GM23338 (cell line): ENCODE measurements at places on chromosomes 12 and 14. TPM values are rescaled to one million over a fixed set of nuclear protein-coding genes. Genes with fewer than 3 reads are reported as not detected.

DNA sequence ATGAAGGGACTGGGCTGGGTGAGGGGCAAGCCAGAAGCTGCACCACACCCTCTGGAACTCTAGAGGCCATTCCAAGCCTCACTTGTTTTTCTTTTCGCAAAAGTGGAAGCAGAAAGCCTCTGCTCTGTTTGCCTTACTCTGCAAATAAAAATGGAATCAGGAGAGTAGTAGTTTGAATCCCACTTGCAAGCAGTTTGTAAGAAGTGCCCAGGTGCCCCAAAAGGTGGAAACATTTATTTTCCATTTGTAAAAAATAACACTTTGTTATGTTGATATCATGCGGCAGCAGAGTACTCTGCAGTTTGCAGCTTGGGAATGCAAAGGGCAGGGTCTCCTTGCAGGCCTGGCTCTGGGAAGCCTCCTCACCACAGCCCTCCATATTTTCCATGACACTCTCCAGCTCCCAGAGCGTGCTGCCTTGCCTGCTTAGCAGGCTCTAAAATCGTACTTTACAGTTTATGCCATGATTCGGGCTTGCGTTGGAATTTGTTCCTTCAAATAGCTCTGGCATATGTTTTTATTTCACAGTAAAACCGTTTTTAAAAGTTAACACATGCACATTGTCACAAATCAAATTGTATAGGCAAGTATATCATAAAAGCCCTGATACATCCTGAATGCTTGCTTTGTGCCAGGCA is 20.0 kb downstream of the TUNAR start:
- peak; percentile 52 for DNase-seq

- DNase-seq = no peak
Observed at GRCh38 chr14:69938751-69939150, 59.5 kb downstream of the SMOC1 start.

GRCh38 chr12:124398578-124399227 is 103.8 kb downstream of the RFLNA start:
- no peak for DNase-seq

GRCh38 chr14:105616802-105617192 is 90.4 kb downstream of the TMEM121 start:
- DNase-seq = no peak

DNA sequence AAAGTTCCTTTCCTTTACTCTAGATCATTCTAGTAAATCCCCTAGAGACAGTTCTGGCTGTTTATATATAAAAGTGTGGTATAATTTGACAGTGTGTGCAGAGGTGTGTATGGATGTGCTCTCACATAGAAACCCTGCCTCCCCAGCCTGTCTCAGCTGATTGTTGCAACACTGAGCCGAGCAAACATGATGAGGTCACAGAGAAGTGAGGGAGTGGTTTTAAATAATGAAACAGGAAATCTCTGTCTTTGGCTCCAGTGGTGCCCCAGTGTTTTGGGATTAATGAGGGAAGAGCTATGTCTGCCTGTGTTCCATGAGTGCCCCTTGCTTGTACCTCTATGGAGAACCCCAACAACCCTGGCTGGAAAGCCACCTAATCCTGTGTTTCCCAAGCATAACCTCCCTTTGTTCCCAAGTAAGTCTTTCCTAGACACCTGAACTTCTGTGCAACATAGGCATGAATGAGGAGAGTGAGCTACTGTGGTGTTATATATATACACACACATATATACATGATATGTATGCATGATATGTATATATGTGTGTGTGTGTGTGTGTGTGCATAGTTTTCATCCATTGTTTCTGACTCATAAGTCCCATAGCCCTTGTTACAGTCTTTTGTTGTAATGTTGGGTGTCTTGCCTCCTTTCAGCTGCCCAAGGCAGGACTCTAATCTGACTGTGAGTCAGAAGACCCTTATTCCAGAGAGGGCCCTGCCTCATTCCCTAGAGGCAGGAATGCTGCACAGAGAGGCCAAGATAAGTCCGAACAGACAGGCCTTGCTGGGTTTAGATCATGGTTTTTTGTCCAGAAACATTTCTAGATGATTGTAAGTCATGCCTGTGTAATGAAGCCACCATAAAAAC is 18.0 kb downstream of the TRAF3 start:
- no peak for DNase-seq

DNA sequence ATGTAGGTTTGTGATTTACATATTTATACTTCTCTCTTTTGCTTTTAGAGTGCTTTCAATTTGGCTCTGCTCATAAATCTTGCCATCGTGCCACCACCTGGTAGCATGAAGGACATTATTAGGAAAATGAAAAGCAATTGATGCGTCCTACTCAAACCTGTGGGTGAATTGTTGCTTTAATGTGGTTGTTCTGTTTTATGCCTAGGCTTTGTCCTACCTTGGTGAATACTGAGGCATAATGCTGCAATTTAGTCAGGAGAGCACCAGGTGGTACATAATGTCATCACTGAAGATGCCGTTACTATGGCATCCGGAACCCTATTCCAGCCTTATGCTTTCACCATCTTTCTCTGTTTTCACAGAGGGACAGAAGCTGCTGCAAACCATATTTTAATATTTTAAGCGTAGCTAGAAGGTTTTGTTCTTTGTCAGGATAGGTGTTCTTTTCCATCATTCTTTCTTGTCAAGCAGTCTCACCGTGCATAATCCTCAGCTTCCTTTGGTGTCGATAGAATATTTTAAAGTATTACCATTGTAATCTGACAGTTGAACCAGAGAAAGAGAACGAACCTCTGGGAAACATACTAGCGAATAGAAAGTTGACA is 68.5 kb upstream of the PKP2 start:
- no peak for DNase-seq

- no peak for DNase-seq
Observed at GRCh38 chr14:87076922-87077321, 916.1 kb downstream of the GALC start.

GRCh38 chr14:64691376-64691775 is 12.8 kb upstream of the PLEKHG3 start:
- DNase-seq = no peak

GRCh38 chr14:69671365-69672030 is 60.1 kb downstream of the SUSD6 start:
- no peak for DNase-seq

DNA sequence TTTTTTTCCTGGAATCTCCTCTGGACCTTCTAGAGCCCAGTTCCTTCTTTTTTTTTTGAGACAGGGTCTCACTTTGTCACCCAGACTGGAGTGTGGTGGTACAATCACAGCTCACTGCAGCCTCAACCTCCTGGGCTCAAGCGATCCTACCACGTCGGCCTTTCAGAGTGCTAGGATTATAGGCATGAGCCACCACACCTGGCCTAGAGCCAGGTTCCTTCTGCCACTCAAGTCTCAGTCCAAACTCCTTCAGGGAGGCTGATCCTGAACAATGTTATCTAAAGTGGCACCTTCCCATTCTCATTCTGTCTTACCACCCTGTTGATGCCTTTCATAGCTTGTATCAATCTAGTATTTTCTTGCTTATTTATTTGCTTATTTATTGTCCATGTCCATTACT is 22.3 kb upstream of the ELK3 start:
- DNase-seq = no peak

GRCh38 chr12:100331871-100332270 is 25.0 kb upstream of the SLC17A8 start:
- no peak for DNase-seq

DNA sequence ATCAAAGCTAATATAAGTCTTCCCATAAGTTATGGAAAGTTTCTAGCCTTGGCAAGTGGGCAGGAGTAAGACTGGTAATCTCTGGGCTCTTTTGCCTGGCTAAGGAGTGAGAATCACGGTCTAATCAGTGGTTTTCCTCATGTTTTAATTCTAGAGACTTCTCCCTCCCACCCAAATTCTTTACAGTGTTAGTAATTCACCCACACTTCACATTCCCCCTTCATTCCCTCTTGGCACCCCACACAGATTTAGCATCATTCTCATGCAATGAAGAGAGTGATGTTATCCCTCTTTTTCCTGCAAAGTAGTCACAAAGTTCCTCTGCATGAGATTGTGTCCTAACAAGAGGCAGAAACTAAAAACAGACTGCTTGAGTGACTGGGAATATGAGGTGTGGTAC is 28.6 kb upstream of the CACNA2D4 start:
- DNase-seq = no peak

- DNase-seq = no peak
Observed at GRCh38 chr12:75722714-75723200, 211.3 kb upstream of the KRR1 start.

DNA sequence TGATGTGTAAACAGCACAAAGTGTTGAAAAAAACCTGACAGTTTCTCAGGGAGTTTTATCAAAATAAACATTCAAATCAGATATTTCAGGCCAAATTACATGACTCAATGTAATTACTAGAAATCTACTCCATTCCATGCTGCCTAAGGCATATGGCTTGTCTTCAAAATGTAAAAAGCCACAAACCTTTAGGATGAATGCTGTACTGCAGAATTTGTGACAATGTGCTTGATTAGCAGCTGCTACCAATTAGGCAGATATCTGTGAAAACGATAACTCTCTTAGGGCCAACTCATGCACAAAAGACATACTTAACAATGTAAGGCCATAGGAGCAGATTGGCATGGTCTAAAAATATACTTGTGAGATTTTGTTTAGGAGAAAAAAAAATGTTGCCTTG is 267.0 kb downstream of the DACT1 start:
- DNase-seq = no peak

DNA sequence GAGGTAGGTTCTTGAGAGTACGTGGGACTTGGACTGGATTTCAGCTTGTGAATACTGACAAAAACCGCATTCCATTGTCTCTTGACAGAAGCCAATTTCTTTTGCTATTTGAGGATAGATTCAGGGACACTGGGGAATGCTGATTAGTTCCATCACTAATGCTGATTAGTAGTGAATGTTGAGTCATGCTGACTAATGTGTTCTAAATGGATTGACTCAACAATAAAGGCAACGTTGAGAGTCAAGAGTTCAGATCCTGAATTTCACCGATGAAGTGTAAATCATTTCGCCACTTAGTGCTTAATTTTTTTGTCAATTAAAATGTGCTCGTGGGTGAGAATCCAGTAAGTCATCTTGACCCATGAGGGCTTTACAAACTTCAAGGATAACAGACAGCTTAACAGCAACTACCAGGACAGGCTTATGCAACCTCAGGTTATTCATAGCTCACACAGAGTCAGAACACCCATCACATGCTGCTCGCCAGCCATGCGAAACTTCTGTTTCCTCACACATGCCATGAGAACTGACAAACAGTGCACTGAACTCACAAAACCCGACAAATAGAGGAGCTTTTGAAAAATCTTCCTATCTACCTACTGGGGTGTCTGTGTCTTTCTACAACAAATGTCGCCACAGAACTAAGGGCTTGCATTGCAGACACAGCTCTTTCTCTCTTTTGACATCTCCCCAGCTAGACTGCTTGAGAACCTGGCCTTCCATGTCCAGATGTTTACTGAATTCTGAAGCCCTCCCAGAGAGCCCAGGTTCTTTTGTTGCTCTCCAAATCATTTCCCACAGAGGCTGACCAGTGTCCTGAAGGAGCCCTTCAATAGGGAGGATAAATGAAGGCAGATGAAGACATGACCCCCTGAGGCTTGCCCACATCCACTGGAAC is 316.4 kb downstream of the ZFP36L1 start:
- peak; percentile 24 for DNase-seq

DNA sequence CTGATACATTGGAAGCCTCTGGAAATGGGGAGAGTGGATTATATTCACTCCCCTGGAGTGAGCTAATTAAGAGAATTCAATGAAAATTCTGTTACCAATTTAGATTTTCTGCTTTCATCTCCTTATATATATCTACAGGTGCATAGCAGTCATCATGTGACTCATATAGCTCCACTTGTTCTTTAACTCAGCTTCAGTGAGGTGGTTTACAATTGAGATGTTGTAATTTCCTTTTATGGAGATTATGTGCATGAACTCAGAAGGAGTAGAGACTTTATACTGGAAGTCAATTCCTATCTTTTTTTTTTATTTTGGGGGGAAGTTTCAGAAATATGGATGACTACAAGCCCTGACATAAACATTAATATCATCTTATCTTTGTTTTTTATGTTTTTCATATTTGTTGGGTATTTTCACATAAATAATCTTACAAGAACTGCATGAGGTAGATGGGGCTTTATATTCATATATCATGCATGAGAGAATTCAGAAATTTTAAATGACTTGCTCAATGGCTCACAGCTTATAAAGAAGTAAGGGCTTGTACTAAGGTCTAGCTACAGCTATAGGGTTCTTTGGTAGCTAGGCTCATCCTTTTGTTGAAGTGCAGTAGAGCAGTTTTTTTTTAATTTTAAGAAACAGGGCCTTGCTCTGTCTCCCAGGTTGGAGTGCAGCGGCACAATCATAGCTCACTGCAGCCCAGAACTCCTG is 92.3 kb upstream of the SCAF11 start:
- no peak for DNase-seq

- DNase-seq = no peak
Observed at GRCh38 chr14:52352061-52352491, 38.0 kb downstream of the PTGER2 start.

GRCh38 chr12:103715494-103715893 is 125.5 kb downstream of the NT5DC3 start:
- DNase-seq = no peak

The NFKBIA gene
- 25.7 and 41.3 TPM in 2 replicates for total RNA-seq

The HOXC5 gene
- total RNA-seq = not detected in 2 replicates

The CLEC4C gene
- not detected in 2 replicates for total RNA-seq

The PRIMA1 gene
- total RNA-seq = 3.3 and 3.5 TPM in 2 replicates

The MAP3K9 gene
- total RNA-seq = 30.8 and 37.5 TPM in 2 replicates

The PRB2 gene
- not detected in 2 replicates for total RNA-seq

The PXN gene
- total RNA-seq = 69.3 and 76.0 TPM in 2 replicates

The CEP290 gene
- total RNA-seq = 12.1 and 17.3 TPM in 2 replicates

The ANG gene
- total RNA-seq = 2.3 and 5.1 TPM in 2 replicates

The RFX4 gene
- 2.1 TPM in 1 of 2 replicates, not detected in the other for total RNA-seq

The TPH2 gene
- total RNA-seq = 1.0 and 1.4 TPM in 2 replicates

The VPS29 gene
- 39.1 and 82.1 TPM in 2 replicates for total RNA-seq

The FITM1 gene
- total RNA-seq = not detected in 2 replicates
